Gastrocnemius medialis (tissue), 4 donors: ENCODE measurements at places on chromosomes 1 and 21.

GRCh38 chr1:91507328-91507727 lies 6.7 kb downstream of the CDC7 start:
- no peak for DNase-seq

DNA sequence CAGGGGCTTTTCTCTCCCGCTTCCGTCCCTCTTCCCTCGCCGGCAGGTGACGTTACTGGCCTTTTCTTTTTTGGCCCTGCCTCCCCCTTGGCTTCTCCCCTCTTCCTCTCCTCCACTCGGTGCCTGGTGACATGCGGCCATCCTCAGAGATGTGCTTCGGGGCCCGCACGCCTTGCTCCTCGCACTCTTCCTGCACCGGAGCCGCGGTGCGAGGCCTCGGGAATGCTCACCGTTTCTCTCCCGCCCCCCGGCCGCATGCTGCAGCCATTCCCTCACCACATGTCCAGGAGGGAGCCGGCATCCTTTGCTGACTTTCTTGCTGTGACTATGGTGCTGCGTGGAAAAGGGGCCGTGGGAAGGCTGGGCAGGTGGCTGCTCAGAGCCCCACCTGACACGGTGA lies 39.3 kb downstream of the PDE9A start:
- DNase-seq, result no peak

GRCh38 chr21:38832664-38833063 lies 26.9 kb downstream of the ETS2 start:
- DNase-seq, result no peak

- no peak for DNase-seq
Observed at GRCh38 chr1:212920896-212921295, 29.4 kb upstream of the VASH2 start.

- peak; percentile 83 for DNase-seq
Observed at GRCh38 chr1:94045465-94046056, 75.4 kb downstream of the ABCA4 start.

DNA sequence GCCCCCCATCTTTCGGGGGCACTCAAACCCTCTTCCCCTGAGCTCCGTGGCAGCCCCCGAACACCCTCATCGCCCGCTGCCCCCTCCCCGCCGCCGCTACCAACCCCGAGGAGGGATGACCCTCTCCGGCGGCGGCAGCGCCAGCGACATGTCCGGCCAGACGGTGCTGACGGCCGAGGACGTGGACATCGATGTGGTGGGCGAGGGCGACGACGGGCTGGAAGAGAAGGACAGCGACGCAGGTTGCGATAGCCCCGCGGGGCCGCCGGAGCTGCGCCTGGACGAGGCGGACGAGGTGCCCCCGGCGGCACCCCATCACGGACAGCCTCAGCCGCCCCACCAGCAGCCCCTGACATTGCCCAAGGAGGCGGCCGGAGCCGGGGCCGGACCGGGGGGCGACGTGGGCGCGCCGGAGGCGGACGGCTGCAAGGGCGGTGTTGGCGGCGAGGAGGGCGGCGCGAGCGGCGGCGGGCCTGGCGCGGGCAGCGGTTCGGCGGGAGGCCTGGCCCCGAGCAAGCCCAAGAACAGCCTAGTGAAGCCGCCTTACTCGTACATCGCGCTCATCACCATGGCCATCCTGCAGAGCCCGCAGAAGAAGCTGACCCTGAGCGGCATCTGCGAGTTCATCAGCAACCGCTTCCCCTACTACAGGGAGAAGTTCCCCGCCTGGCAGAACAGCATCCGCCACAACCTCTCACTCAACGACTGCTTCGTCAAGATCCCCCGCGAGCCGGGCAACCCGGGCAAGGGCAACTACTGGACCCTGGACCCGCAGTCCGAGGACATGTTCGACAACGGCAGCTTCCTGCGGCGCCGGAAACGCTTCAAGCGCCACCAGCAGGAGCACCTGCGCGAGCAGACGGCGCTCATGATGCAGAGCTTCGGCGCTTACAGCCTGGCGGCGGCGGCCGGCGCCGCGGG lies 837 bp downstream of the FOXD3 start:
- DNase-seq, result no peak

DNA sequence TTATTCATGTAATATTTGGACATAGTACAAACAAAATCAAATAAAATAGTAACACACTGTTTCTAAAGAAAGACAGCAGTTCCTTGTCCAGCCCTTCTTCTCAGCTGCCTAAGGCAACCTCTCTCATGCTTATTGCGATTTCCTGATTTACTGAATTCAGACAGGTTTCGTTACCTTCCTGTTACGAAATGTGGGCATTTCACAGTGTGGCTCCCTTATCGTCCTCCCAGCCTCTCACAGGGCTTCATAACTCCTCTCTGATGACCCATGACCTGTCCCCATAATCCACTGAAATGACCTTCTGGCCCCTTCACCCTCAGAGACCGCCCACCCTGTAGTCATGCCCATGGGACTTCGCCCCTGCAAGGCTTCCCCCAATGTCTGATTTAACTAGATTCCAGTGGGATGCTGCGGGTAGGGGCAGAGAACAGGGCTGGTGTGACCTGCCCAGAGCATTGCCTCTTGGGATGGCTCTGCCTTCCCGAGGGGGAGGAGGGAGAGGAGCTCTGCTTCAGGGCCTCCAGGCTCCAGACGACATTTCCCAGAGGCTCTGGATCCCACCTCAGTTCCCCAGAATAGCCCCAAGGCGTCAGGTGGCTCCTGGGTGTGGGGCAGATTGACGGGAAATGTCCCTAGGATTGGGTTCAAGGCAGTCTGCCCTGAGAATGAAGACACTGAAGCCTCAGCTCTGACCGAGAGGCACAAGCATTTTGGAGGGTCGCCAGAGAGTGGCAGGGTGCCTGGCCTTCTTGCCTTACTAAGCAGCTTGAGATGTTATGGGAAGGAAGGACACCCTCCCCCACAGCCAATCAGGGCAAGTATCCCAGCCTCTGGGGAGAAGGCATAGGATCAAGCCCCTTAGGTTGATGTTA lies 20.6 kb downstream of the PADI2 start:
- peak; percentile 100 for DNase-seq

- no peak for DNase-seq
Observed at GRCh38 chr21:27189870-27190269, 223.0 kb upstream of the ADAMTS5 start.

GRCh38 chr1:14661222-14661621 lies 62.7 kb downstream of the KAZN start:
- no peak for DNase-seq

DNA sequence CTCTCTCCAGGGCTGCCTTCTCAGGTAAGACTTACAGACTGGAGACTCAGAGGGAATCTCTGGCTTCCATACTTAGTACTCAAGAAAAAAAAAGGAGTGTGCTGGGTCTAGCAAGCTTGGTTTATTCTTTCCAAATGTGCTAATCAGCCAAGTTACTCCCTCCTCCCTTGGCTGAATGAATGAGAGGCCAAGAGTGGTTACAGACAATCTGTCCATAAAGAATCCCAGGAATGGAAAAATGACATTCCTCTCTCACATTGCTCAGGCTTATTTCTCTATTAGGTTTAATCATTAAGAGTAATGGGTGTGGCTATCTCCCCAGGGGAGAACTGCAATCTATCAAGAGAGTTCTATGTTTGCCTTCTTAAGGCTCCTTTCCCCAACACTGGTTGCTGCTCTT lies 547.3 kb upstream of the PLXNA2 start:
- DNase-seq, result no peak

DNA sequence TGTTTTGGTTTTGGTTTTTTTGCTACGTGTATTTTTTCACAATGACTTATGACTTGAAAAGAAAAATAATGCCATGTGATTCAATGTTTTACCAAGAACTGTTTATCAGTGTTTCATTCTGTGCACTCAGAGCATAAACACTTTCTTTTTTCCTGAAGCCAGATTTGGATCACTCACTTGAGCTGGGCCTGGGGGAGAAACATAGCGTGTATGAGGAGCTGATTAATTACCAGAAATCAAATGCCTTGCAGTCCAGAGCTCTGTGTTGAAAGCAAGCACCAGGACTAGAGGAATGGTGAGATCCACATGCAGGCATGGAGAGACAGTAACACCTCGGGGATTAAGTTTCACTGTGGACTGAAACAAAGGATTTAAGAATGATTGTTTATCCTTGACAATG lies 642.1 kb upstream of the ADGRL2 start:
- no peak for DNase-seq

GRCh38 chr1:230073371-230074035 lies 6.5 kb downstream of the GALNT2 start:
- DNase-seq, result peak; percentile 78

DNA sequence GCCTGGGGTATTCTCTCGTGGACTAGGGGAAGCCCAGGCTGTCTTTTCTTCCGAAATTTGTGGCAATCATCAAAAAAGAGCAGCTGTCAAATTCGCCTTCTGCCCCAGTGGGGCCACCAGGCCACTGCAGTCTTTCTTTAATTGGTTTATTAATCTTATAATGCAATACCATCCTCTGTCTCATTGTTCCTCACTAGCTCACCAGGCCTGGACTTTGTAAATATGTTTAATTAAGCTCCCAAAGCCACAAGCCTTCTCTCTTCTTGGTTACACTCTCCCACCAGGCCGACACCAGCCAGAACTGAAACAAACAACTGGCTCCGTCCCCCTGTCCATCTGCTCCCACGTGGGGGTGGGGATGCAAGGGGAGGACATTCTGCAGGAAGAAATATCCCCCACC lies 22.0 kb upstream of the CAMK1G start:
- DNase-seq, result no peak

GRCh38 chr1:72869441-72869840 lies 587.1 kb upstream of the NEGR1 start:
- no peak for DNase-seq

DNA sequence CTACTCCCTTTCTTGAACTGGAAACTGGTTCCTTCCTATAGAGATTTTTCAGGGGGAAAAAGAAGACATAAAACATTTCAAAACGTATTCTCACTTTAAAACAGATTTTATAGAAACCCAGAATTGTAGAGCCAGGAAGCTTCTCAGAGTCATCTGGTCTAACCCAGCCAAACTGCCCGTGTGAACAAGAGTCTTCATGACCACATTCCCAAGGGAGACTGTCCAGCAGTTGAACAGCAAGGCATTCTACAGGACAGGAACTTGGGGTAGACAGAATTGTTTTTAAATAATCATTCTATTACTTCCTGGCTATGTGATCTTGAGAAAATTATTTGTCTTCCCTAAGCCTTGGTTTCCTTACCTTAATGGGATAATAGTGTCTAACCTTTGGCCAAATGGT lies 163.5 kb upstream of the IVNS1ABP start:
- DNase-seq, result no peak

DNA sequence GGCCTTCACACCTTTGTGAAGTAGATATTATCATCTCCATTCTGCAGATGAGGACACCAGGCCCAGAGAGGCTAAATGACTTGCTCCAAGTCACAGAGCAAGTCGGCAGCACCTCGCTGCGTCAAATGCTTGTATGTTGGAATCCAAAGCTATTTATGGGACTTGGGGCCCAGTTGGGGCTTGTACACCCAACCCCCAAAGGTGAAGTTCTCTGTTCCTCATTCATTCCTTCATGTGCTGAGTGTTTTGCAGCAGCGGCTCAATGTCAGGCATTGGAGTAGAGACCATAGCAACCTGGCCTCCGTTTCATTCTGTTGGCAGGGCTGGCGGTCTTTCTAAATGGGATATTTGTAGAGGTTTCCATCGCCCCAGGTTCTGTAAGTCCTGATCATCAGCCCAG lies 113.4 kb upstream of the SLC25A33 start:
- DNase-seq, result no peak

- no peak for DNase-seq
Observed at GRCh38 chr21:29581393-29581792, 282.7 kb downstream of the BACH1 start.

DNA sequence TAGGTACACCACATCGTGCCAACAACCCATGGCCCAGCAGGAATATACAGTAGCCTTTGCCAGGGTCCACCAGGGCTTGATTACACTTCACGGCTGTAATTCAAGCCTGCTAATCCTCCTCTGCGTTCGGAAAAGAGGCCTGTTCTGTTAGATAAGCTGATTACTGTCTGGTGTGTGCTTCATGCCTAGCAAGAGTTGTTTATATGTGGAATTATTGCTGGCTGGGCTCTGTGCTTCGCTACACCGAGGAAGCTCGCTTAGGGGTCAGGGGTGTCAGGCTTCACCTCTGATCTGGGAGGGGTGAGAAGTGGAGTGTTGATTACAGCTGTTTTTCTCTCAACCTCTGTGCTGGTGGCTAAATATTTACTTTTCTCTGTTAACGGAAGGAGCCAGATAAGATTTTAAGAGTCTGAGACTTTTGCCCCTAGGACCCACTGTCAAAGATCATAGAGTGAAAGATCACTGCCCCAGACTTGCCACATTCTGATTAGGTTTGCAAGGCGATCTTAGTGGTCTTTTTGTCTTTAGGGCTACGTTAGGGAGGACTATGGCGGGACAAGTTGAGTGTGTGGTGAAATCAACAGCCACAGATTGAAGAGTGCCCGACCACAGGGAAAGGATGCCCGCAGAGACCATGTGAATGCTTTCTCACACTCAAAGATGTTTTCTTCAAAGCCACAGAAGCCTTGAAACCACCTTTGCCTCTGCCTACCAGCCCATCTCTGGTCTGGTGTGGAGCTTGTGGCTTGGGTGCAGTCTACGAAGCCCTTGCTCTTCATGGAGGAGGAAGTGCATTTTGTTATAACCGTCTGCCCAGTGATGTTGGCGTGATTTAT lies 216.1 kb downstream of the PBX1 start:
- no peak for DNase-seq

- DNase-seq, result no peak
Observed at GRCh38 chr1:107617456-107617855, 347.5 kb downstream of the VAV3 start.
